ENCODE measurements at places on chromosomes 2 and 18.

DNA sequence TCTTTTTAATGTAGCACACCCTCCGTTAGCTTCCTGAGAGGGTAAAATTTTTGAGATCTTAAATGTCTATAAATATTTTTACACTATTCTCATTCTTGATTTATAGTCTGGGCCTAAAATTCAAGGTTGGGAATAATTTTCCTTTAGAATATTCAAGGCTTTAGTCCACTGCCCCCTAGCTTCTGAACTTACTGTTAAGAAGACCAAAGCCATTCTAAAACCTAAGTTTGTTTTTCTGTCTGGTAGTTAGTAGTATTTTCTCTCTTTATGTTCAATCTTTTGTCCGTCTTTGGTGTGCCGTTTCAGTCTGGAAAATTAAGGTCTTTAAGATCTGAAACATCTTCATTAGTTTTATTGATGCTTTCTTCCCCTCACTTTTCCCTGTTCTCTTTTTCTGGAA lies 14.5 kb downstream of the OSBPL6 start:
- DNase-seq = no peak

GRCh38 chr2:23135481-23136100 lies 249.4 kb upstream of the KLHL29 start:
- DNase-seq = no peak

DNA sequence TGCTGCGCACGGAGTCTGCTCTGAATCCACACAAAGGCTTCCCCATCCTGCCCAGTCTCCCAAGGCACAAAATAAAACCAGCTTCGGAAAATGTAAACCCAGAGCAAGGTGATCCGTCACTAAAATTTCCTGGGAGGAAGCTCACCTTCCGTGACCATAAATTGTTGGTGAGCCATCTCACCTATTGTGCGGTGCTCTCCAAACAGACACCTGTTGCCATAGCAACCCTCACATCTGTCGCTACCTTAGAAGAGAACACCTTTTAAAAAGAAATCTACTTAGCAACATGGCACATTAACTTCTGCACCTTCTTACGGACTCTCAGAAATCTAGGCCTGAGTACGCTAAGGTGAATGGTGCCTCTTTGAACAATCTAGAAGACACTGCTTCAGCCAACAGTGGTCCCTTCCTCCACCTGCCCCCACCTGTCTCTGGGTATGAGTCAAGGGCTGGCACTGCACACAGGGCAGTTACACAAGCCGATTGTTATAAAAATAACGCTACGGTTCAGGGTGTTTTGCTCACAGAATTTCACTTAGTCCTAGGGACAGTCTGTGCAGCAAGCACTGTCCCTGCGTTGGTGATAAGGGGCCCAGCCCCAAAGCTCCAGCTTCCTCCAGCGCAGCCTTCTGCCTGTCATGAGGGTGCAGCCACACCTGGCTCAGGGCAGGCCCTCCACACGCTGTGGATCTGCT lies 114.9 kb upstream of the ID2 start:
- DNase-seq = no peak

DNA sequence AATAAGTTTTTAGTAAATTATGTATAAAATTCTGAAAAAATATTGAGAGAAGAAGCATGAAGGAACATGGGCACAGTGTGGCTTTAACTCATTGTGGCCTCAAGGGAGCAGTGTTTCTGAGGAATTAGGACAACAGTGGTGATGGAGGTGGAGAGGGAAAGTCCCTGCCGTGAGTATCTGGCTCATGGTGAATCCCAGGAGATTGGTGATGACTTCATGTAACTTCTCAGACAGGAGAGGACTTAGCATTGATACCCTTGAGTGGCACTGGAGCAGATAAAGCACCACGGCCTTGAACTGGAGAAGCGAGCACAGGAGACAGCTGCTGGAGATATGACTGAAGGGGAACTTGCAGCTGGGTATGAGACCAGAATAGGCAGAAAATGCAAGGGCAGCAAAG lies 35.0 kb upstream of the LRP1B start:
- DNase-seq = no peak

- DNase-seq = no peak
These were observed 13.1 kb downstream of the PID1 start for GRCh38 chr2:229257985-229258384.

DNA sequence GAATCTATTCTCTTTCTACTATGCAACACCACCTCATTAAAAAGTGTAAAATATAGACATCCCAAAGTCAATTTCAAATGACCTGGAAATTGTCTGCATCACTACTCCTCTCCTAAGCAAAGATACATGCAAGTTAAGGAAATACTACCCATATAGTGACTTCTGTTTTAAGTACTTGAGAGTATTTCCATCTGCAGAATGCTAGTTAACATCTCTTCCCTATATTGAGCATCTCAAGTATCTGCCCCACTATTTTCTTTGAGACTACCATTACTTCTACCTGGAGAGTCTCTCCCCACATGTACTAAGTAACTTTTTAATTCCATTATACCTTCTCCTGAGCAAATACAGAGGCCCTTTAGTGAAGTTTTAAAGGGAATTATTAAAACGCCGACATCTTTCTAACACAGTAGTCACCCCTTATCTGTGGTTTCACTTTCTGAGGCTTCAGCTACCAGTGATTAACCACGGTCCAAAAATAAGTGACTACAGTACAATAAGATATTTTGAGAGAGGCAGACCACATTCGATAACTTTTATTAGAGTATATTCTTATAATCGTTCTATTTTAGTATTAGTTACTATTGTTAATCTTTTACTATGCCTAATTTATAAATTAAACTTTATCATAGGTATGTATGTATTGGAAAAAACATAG lies 21.8 kb downstream of the CWC22 start:
- no peak for DNase-seq

All from stimulated activated CD8-positive, alpha-beta memory T cell treated with anti-CD3 and anti-CD28 coated beads, Interleukin-7, amount 100 ng/mL, for 48 hours (primary cell).